ENCODE measurements at places on chromosomes 2 and 18.

GRCh38 chr2:105894327-105894944 is 149.7 kb downstream of the NCK2 start:
- no peak for DNase-seq

GRCh38 chr2:240928476-240929363 is 22.6 kb downstream of the CROCC2 start:
- no peak for DNase-seq

GRCh38 chr2:199848389-199849130 is 2.4 kb downstream of the FTCDNL1 start:
- no peak for DNase-seq

GRCh38 chr18:36786686-36787085 is 42.1 kb downstream of the TPGS2 start:
- no peak for DNase-seq

GRCh38 chr2:9979977-9980376 is 28.5 kb downstream of the GRHL1 start:
- DNase-seq, result no peak

Data from stimulated activated CD8-positive, alpha-beta memory T cell treated with anti-CD3 and anti-CD28 coated beads, Interleukin-4, amount 100 ng/mL, for 24 hours (primary cell).